ENCODE measurements at places on chromosomes 12 and 14.

DNA sequence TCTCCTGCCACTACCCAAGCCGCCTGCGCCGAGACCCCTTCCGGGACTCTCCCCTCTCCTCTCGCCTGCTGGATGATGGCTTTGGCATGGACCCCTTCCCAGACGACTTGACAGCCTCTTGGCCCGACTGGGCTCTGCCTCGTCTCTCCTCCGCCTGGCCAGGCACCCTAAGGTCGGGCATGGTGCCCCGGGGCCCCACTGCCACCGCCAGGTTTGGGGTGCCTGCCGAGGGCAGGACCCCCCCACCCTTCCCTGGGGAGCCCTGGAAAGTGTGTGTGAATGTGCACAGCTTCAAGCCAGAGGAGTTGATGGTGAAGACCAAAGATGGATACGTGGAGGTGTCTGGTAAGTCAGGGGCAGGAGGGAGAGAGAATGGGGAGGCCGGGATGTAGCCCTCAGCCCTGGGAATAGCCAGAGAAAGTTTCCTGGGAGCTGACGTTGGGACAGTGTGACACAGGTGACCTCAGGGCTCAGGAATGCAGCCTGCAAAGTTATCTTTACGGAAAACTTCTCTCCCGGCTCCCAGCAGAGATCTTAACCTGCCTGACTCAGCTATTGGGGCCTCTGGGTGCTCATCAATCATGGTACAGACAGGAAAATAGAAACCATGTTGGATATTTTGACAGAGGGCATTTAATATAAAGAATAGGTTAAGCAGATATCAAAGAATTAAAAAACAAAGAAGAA is 747 bp downstream of the HSPB8 start:
- DNase-seq, result no peak

DNA sequence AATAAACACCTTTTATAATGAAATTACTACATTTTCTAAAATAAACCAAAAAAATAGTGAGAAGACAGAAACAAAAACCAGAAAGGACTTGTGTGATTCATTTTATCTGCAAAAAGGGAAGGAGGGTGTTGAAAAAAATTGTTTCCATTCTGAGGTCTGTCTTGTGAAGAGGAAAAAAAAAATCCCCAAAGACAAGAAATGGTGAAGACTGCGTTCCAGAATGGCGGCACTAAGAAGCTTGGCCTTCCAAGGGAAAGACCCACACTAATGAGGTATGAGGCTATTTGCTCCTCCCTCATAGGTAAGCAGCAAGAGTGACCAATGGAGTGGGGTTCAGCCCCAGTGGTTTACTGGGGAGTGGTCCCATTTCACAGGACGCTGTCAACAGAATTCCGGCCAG is 35.0 kb downstream of the GNPTAB start:
- peak; percentile 37 for DNase-seq

GRCh38 chr12:16607906-16608775 is 2.2 kb upstream of the LMO3 start:
- DNase-seq, result no peak

GRCh38 chr12:128690641-128691040 is 133.1 kb downstream of the SLC15A4 start:
- no peak for DNase-seq

GRCh38 chr12:11687528-11687927 is 38.1 kb downstream of the ETV6 start:
- no peak for DNase-seq

DNA sequence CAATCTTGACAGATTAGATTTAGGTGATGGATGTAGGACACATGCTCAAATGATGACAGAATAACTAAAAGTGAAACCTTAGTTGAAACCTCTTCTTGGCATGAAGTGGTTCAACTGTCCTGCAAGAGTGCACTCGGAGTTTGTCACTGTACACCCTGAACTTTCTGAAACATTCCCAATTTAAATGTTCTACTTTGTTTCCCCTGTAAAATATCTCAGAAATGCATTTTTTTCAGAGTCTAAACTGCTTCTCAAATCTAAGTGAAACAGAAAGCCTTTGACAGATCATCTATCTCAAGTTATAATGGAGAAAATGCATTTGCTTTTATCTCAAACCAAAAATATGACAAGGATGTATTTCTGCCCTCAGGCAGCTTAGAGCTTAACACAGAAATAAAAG is 66.0 kb downstream of the BHLHE41 start:
- no peak for DNase-seq

DNA sequence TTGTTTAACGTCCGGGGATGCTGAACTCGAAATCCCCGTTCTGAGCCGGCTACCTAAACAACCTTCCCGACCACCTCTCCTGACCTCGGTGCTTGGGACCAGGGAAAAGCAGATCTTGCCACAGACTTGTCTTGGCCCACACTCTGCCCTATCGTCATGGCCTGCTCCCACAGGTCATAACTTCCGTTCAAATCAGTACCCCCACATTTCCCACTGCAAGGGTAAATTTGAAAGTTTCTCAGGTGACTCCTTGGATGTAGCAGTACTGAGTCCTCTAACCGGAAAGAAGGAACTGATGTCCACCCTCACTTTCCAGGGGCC is 612 bp upstream of the RBM23 start:
- DNase-seq, result no peak

GRCh38 chr14:34538871-34539406 is 562 bp downstream of the EAPP start:
- no peak for DNase-seq

GRCh38 chr12:105036937-105037649 is 47.2 kb downstream of the ALDH1L2 start:
- peak; percentile 35 for DNase-seq

- no peak for DNase-seq
Observed at GRCh38 chr12:70785896-70786295, 134.6 kb downstream of the PTPRR start.

DNA sequence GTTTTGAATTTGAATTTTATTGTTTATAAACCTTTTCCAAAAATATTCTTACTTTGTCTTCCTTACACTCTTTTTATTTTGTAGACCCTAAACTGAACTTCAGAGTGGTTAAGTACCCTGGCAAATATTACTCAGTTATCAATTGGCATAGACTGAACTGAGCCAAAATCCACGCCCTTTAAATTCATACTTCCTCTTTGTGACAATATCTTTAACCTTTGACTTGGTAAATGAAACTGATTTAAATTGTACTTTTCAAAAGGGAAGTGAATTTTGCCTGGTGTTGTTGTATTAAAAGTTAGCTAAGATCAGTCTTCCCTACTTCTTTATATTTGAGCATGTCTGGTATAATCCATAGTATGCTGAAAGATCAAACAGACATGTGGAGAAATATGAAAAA is 184.3 kb upstream of the USP15 start:
- no peak for DNase-seq

DNA sequence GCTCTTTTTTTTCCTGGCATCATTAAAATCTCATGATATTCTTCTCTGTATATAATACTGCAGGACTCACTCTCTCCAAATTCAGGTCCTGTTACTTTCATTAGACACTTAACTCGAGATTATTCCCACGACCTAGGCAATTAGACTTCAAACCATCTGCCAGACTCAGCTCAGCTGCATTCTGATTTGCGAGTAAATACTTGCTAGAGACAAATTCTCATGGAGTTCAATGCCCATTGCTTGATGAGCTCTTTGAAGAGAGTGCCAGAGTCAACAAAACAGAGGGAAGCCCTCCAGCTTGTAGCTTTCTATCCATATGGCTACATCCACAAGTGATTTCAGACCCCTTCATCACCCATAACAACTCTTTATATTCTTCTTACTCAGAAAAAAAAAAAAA is 88.3 kb downstream of the GTF2A1 start:
- no peak for DNase-seq

GRCh38 chr12:84856156-84856900 is 56.3 kb downstream of the SLC6A15 start:
- DNase-seq, result no peak

- DNase-seq, result peak; percentile 88
Observed at GRCh38 chr12:65656891-65657351, 167.4 kb upstream of the HMGA2 start.

GRCh38 chr12:6442836-6443235 is 1.9 kb upstream of the CD27 start:
- DNase-seq, result no peak

- DNase-seq, result no peak
Observed at GRCh38 chr14:103280278-103280928, 53.6 kb upstream of the EIF5 start.

DNA sequence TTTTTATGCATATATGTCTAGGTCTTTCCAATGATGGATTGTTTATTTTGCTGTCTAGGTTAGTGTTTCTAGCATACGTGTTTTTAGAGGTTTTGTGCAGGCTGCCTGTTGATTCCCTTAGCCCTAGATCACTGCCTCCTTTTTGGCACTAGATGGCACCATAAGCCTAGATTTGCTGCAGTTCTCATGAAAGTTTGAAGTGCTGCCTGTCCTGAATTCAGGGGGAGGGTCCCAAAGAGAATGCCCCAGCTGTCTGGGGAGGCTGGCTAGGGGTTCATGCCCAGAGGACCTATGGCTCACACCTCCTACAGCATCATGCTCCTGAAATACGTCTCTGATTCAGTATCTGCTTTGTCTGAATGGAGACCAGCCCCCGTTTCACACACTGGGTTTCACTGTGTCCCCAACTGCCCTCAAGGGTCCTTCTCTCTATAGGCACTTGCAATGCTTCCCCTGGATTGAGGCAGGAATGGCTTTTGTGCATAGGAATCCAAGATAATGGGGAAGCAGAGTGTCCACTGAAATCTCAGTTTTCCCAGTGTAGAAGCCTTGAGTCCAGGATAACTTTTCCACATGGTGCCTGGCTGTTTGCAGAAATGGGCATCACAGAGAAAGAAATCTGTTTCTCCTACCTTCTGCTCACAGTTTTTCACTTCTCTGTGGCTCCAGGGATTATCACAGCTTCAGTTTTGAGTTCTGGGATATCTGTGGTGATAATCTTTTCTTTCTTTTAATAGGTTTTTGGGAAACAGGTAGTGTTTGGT is 14.2 kb upstream of the TXNRD1 start:
- peak; percentile 72 for DNase-seq

GRCh38 chr12:49008943-49009342 is 9.6 kb downstream of the PRKAG1 start:
- no peak for DNase-seq

DNA sequence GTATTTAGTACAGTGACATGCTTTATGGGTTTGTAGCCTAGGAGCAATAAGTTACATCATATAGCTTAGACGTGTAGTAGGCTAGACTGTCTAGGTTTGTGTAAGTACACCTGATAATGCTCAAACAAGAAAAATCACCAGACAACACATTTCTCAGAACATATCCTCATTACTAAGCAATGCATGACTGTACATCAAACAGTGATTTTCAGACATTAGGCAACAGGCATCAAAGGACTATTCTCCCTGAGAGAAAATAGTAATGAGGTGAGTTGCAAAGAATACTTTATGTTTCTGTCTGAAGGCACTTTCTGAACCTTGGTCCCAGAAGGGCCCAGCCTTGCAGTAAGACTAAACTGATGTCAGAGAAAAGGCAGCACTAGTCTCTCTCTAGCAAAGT is 48.4 kb upstream of the SYT10 start:
- DNase-seq, result no peak

GRCh38 chr12:84757978-84758377 is 154.6 kb downstream of the SLC6A15 start:
- DNase-seq, result no peak

GRCh38 chr14:73785834-73786635 is 65.6 kb upstream of the PTGR2 start:
- DNase-seq, result peak; percentile 84

GRCh38 chr14:82047777-82048470 is 514.3 kb upstream of the SEL1L start:
- no peak for DNase-seq

GRCh38 chr12:20274008-20274407 is 94.3 kb upstream of the PDE3A start:
- no peak for DNase-seq

DNA sequence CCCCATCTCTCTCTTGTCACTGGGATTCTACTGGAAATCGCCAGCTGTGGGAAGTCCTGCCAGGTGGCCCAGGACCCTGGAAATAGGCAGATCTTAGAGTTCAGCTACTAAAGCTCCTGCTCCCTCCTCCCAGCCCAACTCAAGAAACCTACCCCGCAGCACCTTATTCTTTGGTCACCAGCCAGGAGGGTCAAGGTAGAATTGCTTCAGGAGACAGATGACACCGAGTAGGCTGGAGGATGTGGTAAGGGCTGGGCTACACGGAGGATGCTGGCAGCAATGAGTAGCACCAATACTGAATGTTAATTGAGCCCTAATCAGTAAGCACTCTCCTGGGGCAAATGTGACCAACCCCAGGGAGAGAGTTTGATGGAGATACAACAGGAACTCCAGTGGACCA is 119.7 kb upstream of the VASH1 start:
- DNase-seq, result no peak

DNA sequence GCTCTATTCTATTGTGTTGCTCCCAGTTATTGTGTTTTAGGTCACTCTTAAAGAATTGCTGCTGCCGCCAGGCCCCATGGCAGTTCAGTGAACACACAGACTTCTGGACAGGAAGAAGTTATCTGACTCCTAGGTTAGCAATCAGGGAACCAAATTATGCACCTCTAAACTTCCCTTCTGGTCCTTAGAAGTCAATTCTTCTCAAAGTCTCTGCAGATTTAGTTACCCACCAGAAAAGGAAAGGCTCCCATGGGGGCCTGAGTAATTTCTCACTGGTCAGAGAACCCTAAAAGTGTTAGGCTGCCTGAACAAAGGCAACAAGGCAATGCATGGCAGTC is 10.0 kb downstream of the EMP1 start:
- no peak for DNase-seq

DNA sequence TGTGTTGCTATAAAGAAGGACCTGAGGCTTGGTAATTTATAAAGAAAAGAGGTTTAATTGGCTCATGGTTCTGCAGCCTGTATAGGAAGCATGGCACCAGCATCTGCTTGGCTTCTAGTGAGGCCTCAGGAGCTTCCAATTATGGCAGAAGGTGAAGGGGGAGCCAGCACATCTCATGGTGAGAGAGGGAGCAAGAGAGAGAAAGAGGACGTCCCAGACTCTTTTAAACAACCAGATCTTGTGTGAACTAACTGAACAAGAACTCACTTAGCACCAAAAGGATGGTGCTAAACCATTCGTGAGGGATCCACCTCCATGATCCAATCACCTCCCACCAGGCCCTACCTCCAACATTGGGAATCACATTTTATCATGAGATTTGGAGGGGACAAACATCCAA is 6.1 kb upstream of the SNAPC1 start:
- no peak for DNase-seq

- DNase-seq, result no peak
Observed at GRCh38 chr14:35335388-35336092, 43.4 kb downstream of the PSMA6 start.

DNA sequence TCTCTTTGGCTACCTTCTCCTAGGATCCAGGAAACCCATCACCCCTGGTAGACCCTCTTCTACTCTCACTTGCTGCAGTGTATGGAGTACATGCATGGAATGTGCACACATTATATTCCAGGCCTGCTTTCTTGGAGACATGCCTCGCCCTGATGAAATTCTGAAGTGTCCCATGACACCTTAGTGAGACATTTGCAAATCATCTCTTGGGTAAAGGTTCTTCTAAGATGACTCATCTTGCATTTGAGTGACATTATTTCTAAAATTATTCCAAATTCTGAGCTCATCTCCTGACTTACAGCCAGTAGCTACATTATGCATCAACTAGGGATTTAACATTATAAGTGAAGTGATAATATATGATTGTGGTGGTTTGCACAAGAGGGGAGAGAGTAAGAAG is 49.8 kb downstream of the SDR9C7 start:
- no peak for DNase-seq

Data from activated CD4-positive, alpha-beta T cell treated with anti-CD3 and anti-CD28 coated beads, Interleukin-2, amount 50 U/mL, for 16 hours (primary cell).